ENCODE measurements at places on chromosomes 16 and 17.

GRCh38 chr17:70446446-70446845, 277.1 kb downstream of the KCNJ2 start:
- DNase-seq: no peak

DNA sequence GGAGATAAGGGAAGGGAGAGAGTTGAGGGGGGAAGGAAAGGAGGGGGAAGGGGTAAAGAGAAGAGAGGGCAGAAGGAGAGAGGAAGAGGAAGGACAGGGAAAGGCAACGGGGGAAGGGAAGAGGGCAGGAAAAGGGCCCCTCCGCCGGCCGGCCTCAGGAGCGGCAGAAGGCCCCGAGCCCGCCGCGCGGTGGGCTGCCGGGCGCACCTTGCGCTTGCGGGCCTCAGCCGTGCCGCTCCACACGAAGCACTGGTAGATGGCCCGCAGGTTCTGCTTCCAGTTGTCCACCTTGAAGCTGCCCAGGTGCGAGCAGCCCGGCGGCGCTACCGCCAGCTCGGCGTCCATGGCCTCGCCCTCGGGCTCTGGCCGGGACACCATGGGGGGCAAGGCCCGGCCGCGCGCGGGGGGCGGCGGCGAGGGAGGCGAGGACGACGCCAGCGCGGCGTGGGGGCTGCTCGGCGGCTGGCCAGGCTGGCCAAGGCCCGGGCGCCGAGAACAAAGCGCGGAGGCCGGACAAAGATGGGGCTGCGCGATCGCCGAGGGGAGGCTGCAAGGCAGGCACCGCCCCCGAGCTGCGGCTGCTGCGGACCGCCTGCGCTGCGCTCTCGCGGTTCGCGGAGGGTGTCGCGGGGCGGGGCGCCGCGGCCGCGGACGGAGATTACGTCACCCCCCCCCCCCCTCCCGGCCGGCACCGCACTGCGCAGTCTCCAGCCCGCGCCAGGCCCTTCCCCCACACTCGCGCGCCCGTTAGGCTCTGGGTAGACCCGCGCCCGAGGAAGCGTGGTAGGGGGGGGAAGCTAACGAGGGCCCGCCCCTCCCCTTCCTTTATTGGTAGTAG, at the start of gene USP22:
USP22 (minus strand) TSS at position 554 of the 838 bp plus-strand sequence; CDS start at position 378, 176 bp downstream.
- DNase-seq: peak; percentile 97

- DNase-seq: no peak
These were observed 5.4 kb downstream of the SPATA2L start for GRCh38 chr16:89695875-89696669.

- no peak for DNase-seq
These were observed 2.0 kb upstream of the SPAG7 start for GRCh38 chr17:4969551-4970173.

DNA sequence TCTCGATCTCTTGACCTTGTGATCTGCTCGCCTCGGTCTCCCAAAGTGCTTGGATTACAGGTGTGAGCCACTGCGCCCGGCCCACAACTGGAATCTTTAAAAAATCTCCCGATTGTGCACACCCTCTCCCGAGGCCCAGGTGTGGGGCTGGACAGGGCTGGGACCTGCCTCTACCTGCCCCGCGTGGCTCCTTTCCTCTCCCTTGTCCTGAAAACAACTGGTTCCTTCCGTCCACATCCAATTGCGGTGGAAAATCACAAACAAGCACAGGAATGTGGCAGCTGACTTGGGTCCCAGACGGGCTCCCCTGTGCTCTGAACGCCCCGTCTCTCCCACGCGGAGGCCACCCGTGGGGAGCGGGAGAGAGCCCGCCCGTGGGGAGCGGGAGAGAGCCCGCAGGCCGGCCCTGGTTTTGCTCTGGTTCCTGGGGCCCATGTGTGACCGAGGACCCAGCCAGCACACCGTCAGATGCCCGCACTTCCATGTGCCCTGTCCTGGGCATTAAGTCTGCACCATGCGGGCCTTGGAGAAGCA, 3.0 kb upstream of the TMEM204 start:
- DNase-seq: no peak

GRCh38 chr16:86665319-86665675, 86.9 kb downstream of the FOXL1 start:
- DNase-seq: no peak

DNA sequence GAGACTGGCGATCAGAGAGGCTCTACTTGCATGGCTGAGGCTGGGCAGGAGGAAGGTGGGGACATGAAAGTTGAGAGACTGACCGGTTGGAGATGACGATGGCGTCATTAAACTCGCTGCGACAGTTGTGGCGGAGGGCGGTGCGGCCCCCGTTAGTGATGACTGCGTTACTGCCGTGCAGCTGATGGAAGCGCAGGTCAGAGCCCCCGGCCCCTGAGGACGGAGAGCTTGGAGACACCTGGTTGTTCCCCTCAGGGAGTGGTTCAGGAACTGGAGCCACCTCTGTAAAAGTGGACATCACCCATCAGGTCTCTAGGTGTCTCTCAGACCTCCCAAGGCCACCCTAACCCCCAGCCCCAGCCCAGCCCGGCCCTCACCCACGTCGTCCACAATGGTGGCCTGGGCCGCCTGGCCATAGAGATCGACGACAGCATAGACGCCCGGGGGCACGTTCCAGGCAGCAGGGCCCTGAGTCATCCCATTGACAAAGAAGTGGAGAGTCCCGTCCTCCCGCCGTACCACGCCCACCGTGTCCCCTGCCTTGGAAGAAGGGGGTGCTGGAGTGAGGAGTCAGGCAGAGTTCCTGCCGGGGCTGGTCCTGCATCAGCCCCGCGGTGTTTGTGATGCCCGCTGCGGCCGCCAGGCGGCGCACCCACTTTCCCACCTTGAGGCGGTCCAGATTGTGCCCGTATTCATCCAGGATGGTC, 5.3 kb downstream of the NEURL4 start:
- DNase-seq: no peak

DNA sequence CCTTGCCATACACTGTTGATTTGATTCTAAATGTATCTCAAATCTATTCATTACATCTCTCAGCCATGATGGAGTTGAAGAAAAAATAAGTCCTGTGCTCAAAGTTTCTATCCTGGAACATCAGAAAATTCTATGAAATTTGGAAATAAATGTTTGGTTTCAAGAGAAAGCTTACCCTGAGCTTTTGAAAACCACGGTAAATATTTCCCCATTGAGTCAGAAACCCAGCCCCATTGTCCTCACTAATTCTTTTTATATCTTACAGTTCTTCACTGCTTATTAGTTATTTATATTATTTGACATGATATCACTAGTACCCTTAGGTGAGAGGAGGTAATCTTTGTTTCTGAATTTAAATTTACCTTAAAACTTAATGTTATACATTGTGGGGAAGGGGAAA, 128.5 kb downstream of the MRTFB start:
- no peak for DNase-seq

GRCh38 chr16:85535352-85536072, 77.6 kb upstream of the GSE1 start:
- no peak for DNase-seq

DNA sequence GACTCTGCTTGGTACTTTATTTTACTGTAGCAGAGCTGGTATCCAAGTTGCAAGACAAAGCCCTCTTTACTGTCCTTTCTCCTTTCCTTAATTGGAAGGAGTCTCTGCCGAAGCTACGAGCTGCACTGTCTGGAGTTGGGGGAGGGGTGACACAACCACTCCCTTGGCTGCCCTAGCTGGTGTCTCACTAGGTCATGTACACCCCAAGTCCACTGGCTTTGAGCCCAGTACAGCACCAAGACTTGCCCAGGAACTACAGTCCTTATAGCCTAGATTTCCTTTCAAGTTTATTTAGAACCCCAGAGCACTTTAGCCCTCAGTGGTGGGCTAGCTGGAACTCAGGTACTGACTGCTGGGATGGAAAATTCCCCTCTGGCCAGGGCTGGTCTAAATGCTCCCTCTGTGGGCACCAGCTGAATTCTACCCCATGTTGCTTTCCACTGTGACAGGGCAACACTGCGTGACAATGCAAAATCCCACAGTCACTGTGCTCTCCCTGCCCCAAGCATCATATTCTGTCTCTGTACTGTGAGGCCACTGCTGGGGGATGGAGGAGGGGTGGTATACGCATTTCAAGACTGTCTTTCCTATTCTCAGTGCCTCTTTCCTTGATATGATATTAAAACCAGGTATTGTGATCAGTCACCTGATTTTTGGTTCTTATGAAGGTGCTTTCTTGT, 18.4 kb downstream of the EFCAB5 start:
- no peak for DNase-seq

DNA sequence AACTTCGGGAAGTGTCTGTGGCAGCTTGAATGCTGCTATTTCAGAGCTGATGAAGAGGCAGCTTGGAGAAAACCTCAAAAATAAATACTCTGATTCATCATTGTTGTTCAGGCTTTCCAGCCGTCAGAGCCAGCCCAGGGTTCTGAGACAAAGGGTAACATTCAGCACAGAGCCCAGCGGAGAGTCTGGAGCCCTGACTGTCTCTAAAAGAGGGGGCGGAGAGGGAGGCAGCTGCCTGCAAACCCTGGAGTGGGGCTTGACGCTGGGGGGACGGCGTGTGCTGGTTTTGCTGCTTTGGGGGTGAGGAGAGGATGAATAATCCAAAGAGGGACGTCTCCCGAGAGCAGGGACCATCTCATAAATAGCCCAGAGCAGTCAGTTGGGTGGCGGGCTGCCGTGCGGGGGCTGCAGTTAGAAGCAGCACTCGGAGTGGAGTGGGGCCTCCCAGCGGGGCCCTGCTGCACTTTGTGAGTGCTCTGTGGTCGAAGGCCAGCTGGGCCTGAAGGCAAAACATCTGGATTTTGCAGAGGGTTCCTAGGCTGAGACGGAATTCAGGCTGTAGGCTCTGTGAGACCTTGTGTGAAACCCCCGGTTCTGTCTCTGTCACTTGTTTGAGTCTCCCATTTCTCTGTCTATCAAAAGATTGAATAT, 237.8 kb downstream of the PRKCA start:
- peak; percentile 89 for DNase-seq

GRCh38 chr17:45235416-45236281, 14.0 kb downstream of the FMNL1 start:
- DNase-seq: peak; percentile 36

DNA sequence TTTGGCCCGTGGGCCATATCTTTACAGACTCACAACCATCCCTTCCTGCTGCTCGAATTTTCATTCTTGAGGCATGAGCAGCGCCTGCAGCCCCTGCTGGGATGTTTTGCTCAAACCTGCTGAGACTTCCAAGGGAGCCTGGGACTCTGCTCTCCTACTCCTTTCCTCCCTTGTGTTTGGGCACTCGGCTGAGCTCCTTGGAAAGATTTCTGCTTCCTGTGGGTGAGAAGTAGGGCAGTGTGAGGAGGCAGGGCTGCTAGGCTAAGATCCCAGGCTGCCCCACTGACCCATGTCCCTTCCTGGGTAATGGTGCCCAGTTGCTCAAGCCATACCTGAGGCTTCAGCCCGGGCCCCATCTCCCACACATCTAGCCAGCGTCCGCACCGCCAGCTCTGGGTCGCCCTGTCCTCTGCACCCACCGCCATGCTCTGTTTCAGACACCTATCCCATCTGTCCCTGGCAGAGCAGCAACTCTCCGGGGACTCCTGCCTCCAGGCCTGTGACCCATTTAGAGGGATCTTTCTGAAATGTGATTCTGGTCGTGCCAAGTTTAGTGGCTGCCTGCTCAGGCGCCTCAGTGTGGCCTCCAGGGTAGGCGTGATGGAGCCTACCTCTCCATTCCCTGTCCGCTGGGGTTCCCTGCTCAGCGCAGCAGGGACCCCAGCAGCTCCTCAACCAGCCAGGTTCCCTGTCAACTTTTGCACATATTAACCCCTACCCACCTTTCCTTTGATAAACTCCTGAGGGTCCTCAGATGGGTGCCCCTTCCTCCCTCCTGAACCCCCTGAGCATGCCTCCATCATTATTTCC, 190.1 kb downstream of the CCDC182 start:
- DNase-seq: no peak

GRCh38 chr16:2189252-2189893, 7.0 kb downstream of the CASKIN1 start:
- DNase-seq: no peak

DNA sequence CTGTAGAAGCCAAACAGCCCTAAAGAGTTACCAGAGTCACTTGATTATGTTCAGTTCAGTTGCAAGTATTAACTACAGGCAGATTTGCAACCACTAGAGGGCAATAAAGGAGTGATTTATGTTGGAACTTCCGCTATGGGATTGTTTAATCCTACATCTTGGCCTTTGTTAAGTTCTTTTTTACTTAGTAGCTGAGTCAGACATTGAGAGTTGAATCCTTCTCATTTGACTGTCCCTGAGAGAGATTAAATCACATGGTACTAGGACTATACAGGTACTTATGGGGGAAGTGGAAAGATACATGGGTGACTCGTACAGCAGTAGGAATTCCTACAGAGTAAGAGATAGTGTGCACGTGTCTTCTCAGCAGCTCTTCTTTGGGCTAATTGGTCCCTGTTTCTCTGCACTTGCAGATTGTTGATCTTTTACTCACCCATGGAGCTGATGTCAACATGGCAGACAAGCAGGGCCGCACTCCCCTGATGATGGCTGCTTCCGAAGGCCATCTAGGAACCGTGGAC, 40.3 kb downstream of the CYB561 start:
- DNase-seq: no peak

GRCh38 chr17:61467416-61468262, 15.4 kb downstream of the TBX4 start:
- DNase-seq: no peak

- no peak for DNase-seq
These were observed 28.5 kb downstream of the HSD17B2 start for GRCh38 chr16:82063456-82064082.

DNA sequence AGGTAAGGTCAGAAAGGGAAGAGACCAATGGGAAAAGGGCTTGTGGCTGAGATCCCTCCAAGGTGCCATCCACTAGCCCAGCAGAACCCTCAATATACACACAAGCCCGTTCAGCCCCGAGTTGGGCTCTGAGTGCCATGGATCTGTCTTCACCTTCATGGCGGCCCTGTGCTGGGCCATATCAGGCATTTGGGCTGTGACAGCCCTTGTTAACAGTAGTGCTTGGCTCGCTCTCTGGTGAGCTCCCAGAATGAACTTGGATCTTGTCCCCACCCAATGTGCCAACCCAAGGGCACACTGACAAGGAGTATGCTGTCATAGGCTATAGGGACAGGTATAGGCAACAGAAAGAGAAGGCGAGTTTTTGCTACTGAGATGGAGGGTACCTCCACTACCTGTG, 182.7 kb downstream of the ZFHX3 start:
- no peak for DNase-seq

DNA sequence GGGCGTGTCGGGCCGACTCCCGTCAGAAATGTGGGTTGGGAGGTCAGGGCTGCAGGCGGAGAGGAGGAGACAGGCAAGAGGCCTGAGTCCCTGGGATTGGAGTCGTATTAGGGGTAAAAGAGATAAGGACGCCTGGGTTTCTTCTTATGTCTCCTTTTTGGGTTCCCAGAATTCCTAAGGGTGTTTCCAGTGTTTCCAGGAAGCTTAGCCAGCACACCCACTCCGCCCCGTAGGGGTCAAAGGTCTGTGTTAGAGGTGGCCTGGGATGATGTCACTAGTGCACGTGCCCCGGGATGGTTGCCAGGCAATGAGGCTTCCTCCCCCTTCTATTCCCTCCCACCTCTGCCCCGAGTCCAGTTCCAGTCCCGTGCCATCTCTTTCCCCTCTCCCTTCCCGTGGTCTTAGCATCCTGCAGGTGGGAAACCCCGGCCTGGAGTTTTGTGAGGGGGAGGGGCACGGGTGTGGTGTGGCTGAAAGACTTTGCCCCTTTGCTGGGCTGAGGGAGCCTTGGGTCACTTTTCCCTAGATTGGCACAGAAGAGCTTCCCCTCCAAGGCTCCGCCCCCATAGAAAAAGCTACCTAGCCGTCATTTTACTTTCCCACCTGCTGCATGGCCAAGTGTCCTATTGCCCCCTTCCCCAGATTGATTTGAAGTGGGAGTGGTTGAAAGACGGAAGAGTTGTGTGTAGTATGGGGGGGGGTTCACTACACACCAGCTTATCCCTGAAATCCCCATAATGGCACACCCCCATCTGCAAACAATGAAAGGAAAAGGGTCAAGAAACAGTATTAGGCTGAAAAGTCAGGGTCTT, 2.8 kb downstream of the KDM6B start:
- DNase-seq: peak; percentile 55

All from nucleus accumbens (tissue), 56 donors.